ENCODE measurements at places on chromosomes 13 and 19.
A peak's percentile ranks its signal among the peaks of the same experiment; 100 is the strongest.

DNA sequence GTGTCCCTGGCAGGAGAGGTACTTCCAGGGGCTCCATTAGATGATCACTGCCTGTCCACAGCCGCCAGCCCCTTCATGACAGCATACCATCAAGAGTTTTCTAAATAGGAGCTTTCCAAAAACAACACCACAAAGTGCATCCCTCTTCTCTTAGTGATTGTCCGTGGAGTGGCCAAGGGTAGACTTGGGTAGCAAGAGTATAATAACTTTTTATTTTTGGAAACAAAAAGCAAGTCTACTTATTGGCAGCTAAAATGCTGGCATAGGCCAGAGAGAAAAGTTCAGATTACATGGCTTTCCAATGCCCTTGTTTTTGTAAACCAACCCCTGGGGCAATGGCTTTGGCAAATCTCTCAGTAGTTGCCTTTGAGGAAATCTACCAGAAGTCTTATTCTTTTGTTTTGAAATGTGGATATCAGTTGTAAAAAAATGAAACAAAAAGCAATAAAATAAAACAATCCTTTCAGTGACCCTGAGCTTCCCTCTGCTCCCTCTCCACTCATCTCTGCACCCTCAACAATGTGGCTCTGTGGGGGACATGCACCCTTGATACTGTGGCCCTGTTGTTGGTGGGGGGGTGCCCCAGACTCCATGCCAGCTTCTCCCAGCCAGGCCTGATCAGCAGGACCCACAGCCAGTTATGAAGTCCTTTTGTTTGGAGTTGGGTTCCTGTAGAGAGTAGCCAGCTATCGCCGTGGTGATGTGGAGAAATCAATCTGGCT, 294.1 kb downstream of the DLEU7 start:
- DNase-seq, result no peak

DNA sequence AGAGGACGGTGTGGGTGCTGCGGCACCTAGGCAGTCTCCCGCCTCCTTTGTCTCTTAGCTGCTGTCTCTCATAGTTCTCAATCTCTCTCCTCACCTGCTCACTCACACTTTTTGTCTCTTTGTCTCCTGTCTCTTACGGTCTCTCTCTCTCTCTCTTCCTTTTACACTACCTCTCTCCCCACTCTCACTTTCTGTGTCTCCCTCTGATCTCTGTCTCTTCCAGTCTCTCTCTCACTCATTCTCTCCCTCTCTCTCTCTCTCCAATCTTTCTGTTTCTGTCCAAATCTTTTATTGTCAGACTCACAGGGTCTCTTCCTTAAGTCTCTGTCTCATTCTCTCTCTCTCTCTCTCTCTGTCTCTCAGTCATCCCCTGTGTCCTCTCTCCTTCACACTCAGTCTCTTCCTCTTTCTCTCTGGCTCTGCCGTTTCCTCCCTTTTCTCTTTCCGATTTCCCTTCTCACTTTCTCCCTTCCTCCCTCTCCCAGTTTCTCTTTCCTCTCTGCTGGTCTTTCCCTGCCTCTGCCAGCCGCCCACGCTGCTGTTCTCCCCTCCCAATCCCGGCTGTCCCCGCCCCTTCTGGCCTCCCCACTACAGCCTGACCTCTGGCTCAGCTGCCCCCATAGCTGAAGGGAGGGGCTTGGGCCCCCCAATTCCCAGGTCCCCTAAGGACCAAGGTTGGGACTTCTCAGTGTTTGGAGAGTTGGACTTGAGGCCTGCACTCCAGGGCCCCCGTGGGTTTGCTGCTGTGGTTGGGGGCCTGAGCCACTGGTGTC, at the start of gene PLEKHA4:
Gene PLEKHA4, minus strand, starts transcription at position 504 of the 773 bp plus-strand sequence. CDS start 997 bp downstream, outside the sequence.
- no peak for DNase-seq

DNA sequence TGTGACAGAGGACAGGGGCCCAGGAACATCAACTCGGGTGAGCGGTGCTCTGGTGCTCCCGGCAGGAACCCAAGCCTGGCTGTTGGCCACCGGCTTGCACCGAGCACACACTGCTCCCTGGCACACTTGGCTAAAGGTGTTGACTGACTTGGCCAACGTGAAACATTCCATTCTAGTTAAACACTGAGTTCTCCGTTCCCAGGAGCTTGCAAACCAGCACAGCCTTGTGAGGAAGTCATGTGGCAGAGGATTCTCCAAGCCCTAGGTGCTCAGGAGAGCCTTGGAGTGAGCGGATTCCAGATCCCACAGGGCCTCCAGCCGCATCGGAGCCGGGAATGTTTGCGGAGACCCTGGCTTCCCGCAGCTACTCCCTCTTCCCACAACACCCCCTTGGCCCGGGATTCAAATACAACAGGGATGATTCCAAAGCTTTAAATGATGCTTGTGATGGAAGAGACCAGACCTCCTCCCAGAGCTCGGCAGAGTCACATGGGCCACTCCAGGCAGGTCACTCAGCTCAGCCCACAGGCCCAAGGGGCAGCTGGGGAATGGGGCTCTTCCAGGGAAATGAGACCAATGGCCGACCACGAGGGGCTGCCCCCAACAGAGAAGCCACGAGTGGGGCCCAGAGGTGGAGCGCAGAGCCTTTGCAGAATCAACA, 2.9 kb downstream of the C13orf46 start:
- no peak for DNase-seq

GRCh38 chr13:22563272-22563671, 617.5 kb upstream of the SGCG start:
- DNase-seq, result no peak

DNA sequence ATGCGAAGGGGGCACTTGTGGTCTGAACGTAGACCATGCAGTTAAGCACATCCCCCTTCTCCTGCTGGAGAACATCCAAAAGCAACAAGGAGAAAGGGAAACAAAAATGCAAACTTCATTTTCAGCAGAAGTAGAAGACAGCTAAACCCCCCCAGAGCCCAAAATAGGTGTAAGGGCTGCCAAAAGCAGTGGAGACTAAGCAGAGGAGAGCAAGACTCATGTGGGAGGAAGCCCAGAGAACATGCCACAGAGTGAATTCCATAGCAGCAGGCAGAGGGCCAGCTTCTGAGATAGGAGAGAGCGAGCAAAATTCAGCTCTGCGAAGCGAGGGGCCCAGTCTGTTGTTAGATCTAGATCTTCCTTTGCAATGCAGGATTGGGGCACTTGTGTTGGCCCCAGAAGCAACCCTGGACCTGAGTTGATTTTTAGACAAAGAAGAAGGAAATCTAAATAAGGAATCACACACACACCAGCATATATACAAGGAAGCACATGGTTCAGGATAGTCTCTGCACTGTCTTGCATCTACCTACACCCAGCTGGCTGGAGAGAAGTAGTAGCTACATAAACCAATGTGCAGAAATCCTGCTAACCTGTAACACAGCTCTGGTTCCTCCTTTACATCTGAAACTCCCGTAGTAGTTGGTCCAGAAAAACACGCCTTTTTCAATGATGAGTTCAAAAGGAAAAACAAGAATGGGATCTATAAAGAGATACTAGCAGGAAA, 199.6 kb downstream of the SPRY2 start:
- no peak for DNase-seq

DNA sequence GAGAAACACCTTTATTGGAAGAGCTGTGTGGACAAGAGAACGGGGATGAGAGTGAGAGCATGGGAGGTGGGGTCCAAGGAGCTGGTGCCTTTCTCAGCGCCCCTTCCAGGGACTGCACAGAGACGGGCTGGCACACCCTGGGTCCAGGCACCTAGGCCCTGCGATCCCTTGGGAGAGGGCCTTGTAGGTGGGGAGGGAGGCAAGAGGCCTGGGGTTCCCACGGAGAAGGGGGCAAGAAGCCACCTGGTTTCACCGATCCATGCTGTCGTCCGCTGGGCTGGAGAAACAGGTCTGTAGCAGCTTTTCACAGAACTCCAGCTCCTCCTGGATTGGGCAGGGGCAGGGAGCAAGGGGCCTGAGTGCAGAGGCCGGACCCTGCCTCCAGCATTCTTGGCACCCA, 3.5 kb upstream of the PPP6R1 start:
- DNase-seq, result no peak

DNA sequence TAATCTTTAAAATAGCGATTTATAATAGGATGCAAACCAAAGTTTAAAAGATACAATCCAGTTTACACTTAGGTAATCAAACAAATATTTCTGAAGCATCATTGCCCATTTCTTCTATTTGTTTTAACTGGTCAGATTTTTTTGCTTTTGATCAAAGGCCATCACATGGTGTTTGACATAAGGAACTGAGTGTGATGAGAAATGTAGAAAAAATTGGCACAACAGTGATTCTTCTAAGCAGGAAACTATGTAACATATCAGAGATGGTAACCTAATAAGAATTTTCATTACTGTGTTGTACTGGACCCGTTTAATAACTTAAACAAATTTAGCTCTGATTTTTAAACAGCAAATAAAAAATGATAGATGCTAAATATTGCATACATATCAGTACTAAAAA, 644.7 kb upstream of the KLF12 start:
- no peak for DNase-seq

- no peak for DNase-seq
These were observed 24.1 kb downstream of the DCAF15 start for GRCh38 chr19:13976446-13976845.

DNA sequence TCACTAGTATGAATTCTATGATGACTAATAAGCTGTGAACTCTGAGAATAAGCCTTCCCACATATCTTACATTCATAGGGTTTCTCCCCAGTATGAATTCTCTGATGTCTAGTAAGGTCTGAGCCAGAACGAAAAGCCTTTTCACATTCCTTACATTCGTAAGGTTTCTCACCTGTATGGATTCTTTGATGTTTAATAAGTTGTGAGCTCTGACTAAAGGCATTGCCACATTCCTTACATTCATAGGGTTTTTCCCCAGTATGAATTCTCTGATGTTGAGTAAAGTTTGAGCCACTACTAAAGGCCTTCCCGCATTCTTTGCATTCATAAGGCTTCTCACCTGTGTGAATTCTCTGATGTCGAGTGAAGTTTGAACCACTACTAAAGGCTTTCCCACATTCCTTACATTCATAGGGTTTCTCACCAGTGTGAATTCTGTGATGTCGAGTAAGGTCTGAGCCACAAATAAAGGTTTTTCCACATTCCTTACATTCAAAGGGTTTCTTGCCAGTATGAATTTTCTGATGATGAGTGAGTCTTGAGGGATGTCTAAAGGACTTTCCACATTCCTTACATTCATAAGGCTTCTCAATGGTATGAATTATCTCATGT, 30.7 kb upstream of the ZFP82 start:
- no peak for DNase-seq

GRCh38 chr19:17482877-17483604, 12.7 kb downstream of the SLC27A1 start:
- DNase-seq, result no peak

DNA sequence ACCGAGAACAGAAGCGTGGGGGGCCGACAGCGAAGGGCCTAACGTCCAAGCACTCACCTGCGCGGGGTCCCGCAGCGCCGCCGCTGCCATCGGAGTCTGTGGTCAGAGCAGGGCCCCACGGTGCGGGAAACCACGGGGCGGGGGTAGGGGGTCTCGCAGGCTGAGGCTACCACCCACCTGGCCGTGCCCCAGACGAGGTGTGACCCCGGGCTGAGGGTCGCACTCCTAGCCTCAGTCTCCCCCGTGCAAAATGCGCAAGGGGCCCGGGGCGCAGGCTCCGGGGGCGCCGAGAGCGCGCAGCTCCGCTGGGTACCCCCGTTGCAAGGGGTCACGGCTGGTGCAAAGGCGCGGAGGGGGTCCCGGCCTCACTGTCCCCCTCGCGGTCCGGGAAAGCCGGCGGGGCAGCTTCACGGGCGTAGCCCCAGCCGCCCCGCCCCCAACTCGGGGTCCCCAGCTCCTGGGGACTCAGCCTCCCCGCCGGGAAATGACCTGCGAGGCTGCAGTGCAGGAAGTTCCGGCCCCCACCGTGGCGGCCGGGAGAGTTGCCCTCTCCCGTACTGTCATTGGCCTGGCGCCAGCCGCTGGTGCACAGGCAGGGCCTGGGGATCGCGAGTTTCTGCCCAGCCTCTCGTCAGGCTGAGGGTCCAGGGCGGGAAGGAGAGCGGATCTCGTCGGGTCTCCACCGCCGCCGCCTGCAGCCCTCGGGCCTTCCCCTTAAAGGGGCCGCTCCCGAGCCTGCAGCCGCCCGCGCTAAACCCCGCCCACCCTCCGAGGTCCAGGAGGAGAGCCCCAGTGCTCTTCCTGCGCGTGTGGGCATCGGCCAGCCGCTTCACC, at the start of gene ZNF792:
Gene ZNF792, minus strand, starts transcription at position 657 of the 834 bp plus-strand sequence. Its CDS starts 567 bp downstream, at position 90.
- DNase-seq, result peak; percentile 13

- no peak for DNase-seq
These were observed 70.6 kb downstream of the KLF12 start for GRCh38 chr13:74063533-74064100.

GRCh38 chr13:92838786-92839185, 387.8 kb upstream of the GPC6 start:
- no peak for DNase-seq

GRCh38 chr19:47714339-47714738, 1.1 kb downstream of the EHD2 start:
- DNase-seq, result no peak

All from effector CD4-positive, alpha-beta T cell (primary cell).